ENCODE measurements at places on chromosomes 12 and 14.

DNA sequence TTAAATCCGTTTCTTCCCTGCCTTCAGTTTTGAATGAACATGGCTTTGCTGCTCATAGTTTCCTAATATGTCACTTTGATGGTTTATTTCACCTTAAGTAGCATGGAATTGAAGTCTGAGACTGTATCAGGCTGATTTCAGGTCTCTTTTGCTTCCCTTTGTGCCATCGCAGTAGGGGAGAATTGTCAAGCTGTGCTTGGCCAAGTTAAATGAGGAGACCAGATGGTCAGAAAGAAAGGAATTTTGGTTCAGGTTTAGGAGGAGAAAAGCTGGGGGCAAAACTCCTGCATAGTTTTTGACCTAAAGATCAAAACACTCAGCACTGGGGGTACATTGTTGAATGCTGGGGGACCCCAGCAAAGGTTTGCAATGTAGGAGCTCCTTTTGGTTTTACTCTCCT lies 398.4 kb downstream of the NUAK1 start:
- no peak for DNase-seq

- DNase-seq, result no peak
Measured at GRCh38 chr12:57368349-57369095, 62.3 kb downstream of the R3HDM2 start.

GRCh38 chr12:92278378-92278828 lies 132.8 kb upstream of the BTG1 start:
- DNase-seq, result no peak

DNA sequence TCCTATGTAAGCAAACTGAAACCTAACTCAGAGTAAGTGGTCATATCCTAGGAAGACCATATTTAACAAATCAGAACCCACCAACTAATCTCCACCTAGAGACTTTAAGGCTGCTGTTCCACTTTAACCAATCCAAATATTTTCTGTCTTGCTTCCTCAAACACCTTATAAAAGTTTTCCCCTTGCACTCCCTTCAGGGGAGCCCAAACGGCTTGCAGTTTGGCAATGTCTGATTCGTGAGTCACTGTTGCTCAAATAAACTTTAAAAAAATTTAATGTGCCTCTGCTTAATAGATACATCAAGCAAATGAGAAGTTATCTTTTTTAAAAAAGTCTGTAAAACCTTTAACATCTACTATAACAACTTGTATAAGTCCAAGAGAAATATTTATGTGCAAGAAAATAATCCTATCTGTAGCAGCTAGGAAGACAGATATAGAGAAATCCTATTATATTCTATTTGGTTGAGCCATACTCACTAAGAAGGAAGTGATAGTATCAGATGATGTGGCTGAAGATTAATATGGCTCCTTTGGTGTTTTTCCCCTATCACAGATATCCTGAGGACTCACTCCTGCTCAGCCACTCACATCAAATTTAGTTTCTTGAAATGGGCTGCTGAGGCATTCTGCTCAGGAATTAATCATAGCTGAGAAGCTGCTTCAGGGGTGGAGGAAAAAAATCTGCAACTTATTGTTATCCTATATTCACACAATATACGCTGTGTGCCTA lies 65.1 kb upstream of the DUSP6 start:
- DNase-seq, result no peak

- DNase-seq, result no peak
Measured at GRCh38 chr12:124505001-124505818, 62.2 kb downstream of the NCOR2 start.

Measured in activated CD8-positive, alpha-beta memory T cell treated with anti-CD3 and anti-CD28 coated beads for 1 hour (primary cell).